ENCODE measurements at places on chromosomes 2 and 18. TPM values are rescaled to one million over a fixed set of nuclear protein-coding genes. Genes with fewer than 3 reads are reported as not detected.

DNA sequence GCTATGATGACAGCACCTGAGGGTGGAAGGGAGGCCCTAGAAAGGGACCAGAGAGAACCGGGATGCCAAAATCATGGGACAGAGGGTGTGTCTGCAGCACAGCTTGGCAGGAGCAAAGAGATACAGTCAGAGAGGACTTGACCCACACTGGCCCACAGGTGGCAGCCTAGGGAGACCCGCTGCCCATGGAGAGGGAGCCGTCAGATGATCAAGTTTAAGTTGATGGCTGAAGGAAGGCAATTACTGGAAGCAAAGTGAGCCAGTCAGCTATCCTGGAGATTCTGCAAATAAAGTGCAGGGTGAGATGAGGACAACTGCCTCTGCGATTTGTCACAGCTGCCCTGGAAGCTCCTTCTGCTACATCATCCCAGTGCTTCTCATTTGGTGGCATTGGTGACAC is 74.0 kb downstream of the CMPK2 start:
- no peaks in the 10 kb centered on the region for H3K4me1 ChIP-seq
- no peaks in the 10 kb centered on the region for H3K27me3 ChIP-seq
- H3K4me3 ChIP-seq: no peak overlapping the region
- DNase-seq: no peak

GRCh38 chr2:204331988-204332387 is 213.3 kb upstream of the PARD3B start:
- H3K4me1 ChIP-seq: no peaks in the 10 kb centered on the region
- H3K27me3 ChIP-seq: no peaks in the 10 kb centered on the region
- no peaks in the 10 kb centered on the region for H3K36me3 ChIP-seq
- DNase-seq: no peak
- no peak overlapping the region for H3K27ac ChIP-seq
- H3K4me3 ChIP-seq: no peak overlapping the region

- no peak overlapping the region for H3K27ac ChIP-seq
- no peaks in the 10 kb centered on the region for H3K4me1 ChIP-seq
- DNase-seq: peak; percentile 91
Observed at GRCh38 chr2:176079831-176080539, 3.8 kb downstream of the EVX2 start.

DNA sequence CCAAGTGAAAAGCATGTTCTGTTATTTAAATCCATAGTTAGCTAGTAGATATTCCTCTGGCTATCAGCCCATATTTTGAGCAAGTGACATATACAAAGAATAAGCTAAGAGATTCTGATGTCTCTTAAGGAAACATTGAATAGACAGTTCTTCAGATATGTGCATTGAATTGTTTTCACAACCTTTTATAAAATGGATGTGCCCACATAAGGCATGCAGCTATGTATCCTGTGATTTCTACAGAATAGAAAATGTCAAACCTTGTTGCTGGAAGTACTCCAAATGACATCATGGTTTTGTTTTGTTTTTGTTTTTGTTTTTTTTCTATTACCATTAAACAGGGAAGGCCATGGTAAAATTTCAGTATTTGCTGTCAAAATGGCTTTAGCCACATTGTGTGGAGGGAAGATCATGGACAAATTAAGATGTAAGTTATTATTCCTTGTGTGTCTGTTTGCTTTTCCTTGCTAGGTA is 95.8 kb downstream of the DTNA start:
- no peak overlapping the region for H3K27ac ChIP-seq
- no peaks in the 10 kb centered on the region for H3K36me3 ChIP-seq
- peaks cover 9% of the 10 kb centered on the region for H3K4me1 ChIP-seq
- DNase-seq: no peak
- no peaks in the 10 kb centered on the region for H3K27me3 ChIP-seq

DNA sequence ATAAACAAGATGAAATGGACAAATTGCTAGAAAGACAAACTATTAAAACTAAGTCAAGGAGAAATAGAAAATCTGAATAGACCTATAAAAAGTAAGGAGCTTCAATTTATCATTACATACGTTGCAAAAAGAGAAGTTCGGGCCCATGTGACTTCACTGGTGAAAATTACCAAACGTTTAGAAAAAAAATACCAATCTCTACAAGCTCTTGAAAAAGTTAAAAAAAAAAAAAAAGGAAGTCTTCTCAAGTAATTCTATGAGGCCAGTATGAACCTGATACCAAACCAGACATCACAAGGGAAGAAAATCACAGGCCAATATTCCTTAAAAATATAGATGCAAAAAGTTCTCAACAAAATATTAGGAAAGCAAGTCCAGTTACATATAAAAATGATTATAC is 20.2 kb upstream of the ACVR2A start:
- no peaks in the 10 kb centered on the region for H3K4me1 ChIP-seq
- 0 out of 2 replicates have a peak, but pooled peaks cover 1% of the 10 kb centered on the region for H3K27me3 ChIP-seq
- H3K27ac ChIP-seq: no peak overlapping the region
- H3K36me3 ChIP-seq: no peaks in the 10 kb centered on the region
- H3K4me3 ChIP-seq: no peak overlapping the region

- H3K4me3 ChIP-seq: no peak overlapping the region
- no peaks in the 10 kb centered on the region for H3K27me3 ChIP-seq
- DNase-seq: no peak
Observed at GRCh38 chr2:194105358-194105757, 1551.7 kb upstream of the SLC39A10 start.

DNA sequence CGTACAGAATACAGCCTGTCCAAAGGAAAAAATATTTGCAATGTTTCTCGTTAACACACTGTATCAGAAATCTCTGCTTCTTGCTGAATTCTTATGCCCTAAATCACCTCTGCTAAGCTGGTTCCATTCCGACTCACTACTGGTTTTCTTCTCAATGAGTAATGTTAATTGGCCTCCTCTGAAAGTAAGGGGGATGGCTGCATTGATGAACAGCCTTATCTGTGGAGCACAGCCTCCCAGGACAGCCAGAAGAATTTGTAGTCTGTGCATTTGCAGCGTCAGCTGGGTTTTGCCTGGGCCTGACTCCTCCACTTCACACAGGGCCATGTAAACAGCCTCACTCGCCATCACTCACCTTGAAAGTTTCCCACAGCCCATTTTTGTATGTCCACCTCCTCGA is 127.7 kb downstream of the RNF152 start:
- no peaks in the 10 kb centered on the region for H3K27me3 ChIP-seq
- H3K4me3 ChIP-seq: peak overlapping the region; percentile 47
- peaks cover 16% of the 10 kb centered on the region for H3K4me1 ChIP-seq
- DNase-seq: peak; percentile 76
- no peaks in the 10 kb centered on the region for H3K36me3 ChIP-seq
- H3K27ac ChIP-seq: peak overlapping the region; percentile 38

GRCh38 chr2:207182911-207183310 is 17.2 kb upstream of the KLF7 start:
- peaks cover 42% of the 10 kb centered on the region for H3K4me1 ChIP-seq
- H3K36me3 ChIP-seq: no peaks in the 10 kb centered on the region
- no peaks in the 10 kb centered on the region for H3K27me3 ChIP-seq
- peak; percentile 39 for DNase-seq
- no peak overlapping the region for H3K4me3 ChIP-seq

DNA sequence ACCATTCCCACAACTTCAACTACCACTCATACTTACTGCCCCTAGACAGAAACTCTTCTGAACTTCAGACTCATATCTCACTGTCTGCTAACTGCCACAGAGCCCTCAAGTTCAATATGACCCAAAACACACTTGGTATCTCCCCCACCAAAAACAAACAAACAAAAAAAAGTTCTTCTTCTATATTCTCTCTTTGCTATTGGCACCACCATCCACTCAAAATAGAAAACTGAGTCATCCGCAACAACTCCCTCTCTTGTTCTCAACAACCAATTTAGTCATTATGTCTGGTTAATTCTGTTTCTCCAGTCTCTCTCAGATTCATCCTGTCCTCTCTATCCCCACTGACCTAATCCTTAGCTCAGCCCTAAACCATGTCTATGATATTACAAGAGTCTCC is 7.2 kb upstream of the DCTN1 start:
- H3K4me3 ChIP-seq: 0 out of 2 replicates have a peak overlapping the region, but pooled peaks have one; percentile 9
- peak; percentile 85 for DNase-seq
- no peaks in the 10 kb centered on the region for H3K27me3 ChIP-seq
- peaks cover 63% of the 10 kb centered on the region for H3K4me1 ChIP-seq
- H3K36me3 ChIP-seq: no peaks in the 10 kb centered on the region

DNA sequence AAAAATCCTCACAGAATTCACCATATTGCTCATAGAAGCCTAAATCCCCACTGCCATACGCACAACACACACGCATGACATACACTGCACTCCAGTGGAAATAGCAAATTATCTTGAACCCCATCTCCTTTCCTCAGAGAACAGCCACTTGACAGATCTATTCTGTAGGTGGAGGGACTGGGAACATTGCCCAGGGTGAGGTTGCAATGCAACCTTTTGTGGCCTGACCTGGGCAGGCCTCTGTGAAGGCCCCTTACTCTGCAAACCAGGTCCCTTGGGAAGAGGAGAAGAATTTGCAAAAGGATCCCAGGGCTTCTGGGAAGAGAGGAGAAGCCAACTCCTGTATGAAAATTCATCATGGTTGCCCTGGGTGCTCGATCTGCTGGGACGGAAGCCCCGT is 51.9 kb downstream of the SDC1 start:
- no peaks in the 10 kb centered on the region for H3K27me3 ChIP-seq
- DNase-seq: no peak
- H3K4me1 ChIP-seq: no peaks in the 10 kb centered on the region
- no peaks in the 10 kb centered on the region for H3K36me3 ChIP-seq
- no peak overlapping the region for H3K4me3 ChIP-seq
- H3K27ac ChIP-seq: no peak overlapping the region

DNA sequence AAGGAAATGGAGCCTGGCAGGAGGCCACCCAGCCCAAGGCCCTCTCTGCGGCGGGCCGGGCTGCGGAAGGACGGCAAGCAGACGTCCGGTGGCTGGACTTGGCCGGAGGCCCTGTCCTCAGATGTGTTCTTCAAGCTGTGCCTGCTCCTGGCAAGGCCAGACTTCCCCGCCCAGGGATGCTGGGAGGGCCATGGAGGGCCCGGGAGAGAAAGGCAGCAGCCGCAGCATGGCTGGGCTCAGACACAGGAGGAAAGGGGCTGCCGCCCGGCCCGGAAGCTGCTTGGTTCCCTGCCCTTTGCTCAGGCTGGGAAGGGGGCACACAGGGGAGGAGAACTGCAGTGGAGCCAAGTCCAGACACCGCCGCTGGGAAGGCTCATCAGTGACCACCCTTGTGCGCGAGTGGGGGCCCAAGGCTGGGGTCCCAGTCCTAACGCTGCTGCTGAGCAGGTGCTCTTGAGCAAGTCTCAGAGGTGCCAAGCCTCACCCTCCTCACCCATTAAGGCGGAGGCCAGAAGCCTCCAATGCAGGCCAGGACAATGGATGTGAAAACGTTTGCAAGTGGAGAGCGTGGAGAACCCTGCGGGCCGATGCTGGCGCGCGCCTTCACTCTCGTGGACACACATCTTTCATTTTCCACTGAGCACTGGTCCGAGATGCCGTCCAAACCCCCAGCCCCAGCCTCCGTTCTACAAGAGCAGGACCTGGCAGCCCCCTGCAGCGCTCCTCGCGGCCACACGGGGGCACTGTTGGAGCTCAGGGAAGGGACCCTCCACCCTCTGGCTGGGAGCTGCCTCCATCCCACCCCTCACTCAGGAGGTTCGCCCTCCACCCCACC is 7.9 kb downstream of the CROCC2 start:
- H3K4me1 ChIP-seq: peaks cover 36% of the 10 kb centered on the region
- peak; percentile 72 for DNase-seq
- no peak overlapping the region for H3K4me3 ChIP-seq
- peak overlapping the region; percentile 70 for H3K27ac ChIP-seq

DNA sequence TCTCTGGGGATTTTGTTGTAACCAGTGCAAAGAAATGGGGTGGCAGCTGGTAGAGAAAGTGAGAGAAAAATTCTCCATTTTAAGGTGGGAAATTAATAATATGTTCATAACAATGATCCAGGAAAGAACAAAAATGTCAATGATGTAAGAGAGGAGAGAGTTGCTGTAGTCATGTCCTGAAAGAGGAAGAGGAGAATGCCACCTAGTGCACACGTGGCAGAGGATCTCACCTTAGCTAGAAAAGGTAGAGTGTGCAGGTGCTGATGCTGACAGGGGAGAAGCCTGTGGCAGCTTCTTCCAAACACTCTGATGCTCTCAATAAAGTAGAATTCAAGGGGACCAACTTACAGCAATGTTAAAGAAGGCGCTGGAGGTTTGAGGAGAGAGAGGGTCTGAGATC is 282.9 kb upstream of the PKDCC start:
- no peak for DNase-seq
- no peaks in the 10 kb centered on the region for H3K27me3 ChIP-seq
- no peak overlapping the region for H3K4me3 ChIP-seq
- no peak overlapping the region for H3K27ac ChIP-seq

- H3K27me3 ChIP-seq: no peaks in the 10 kb centered on the region
- H3K4me1 ChIP-seq: no peaks in the 10 kb centered on the region
- no peaks in the 10 kb centered on the region for H3K36me3 ChIP-seq
- DNase-seq: no peak
- no peak overlapping the region for H3K27ac ChIP-seq
Observed at GRCh38 chr2:62270728-62271127, 74.8 kb downstream of the B3GNT2 start.

KIF1A gene
- polyA plus RNA-seq: 0.22 TPM

- no peak overlapping the region for H3K27ac ChIP-seq
- H3K4me1 ChIP-seq: no peaks in the 10 kb centered on the region
- no peaks in the 10 kb centered on the region for H3K36me3 ChIP-seq
- no peaks in the 10 kb centered on the region for H3K27me3 ChIP-seq
Observed at GRCh38 chr2:60109744-60110143, 443.7 kb downstream of the BCL11A start.

DNA sequence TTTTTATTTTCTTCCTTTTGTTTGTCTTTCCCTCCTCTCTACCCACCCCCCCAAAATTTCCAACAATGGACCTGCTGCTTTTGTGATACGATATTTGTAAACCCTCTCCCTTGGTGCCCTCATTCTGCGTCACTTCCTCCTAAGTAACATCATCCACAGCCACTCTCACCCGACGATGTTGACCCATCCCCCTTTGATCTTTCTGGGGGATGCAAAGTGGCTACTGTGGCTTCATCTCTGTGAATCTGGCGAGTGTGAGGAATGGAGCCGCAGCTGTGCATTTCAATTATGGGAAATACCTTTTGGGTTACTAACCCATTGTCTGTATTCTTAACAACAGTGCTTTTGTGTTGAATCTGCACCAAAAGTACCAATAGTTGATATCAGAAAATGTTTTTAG is 19.4 kb downstream of the ANTXR1 start:
- H3K27ac ChIP-seq: no peak overlapping the region
- no peaks in the 10 kb centered on the region for H3K36me3 ChIP-seq
- no peak overlapping the region for H3K4me3 ChIP-seq
- no peaks in the 10 kb centered on the region for H3K27me3 ChIP-seq

- H3K27ac ChIP-seq: no peak overlapping the region
- DNase-seq: no peak
- no peaks in the 10 kb centered on the region for H3K4me1 ChIP-seq
- H3K27me3 ChIP-seq: no peaks in the 10 kb centered on the region
Observed at GRCh38 chr2:74269667-74270066, 71.3 kb downstream of the MTHFD2 start.

KLHL41 gene
- polyA plus RNA-seq: 0.11 TPM

GRCh38 chr2:62040926-62041325 is 135.5 kb downstream of the COMMD1 start:
- no peak for DNase-seq
- no peaks in the 10 kb centered on the region for H3K27me3 ChIP-seq
- H3K4me3 ChIP-seq: no peak overlapping the region
- peaks cover 11% of the 10 kb centered on the region for H3K4me1 ChIP-seq

GRCh38 chr2:69715964-69716363 is 26.0 kb upstream of the ANXA4 start:
- no peaks in the 10 kb centered on the region for H3K36me3 ChIP-seq
- peaks cover 9% of the 10 kb centered on the region for H3K4me1 ChIP-seq
- peak; percentile 73 for DNase-seq
- H3K27me3 ChIP-seq: no peaks in the 10 kb centered on the region
- no peak overlapping the region for H3K4me3 ChIP-seq

All from GM23248 (cell line).